ENCODE measurements at places on chromosomes 13 and 19.
A peak's percentile ranks its signal among the peaks of the same experiment; 100 is the strongest.

- DNase-seq, result no peak
Observed at GRCh38 chr13:47175172-47175866, 278.5 kb upstream of the HTR2A start.

DNA sequence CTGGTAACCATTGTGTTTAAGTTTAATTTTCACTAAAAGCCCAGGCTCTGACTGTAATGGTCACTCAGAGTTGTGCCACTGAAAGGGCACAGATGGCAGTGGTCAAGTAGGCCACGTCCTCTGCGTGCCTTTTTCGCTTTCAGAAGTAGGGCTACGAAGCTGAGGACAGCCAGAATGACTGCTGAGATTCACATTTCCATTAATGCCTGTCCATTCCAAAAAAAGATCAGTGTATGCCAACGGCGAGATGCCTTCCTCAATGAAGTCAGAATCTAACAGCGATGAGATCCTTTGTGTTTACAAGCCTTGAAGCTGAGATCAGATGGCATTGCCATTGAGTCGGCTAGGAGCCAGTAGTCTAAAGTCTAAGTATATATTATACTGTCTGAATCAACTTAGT is 311.3 kb downstream of the FGF14 start:
- DNase-seq, result no peak

DNA sequence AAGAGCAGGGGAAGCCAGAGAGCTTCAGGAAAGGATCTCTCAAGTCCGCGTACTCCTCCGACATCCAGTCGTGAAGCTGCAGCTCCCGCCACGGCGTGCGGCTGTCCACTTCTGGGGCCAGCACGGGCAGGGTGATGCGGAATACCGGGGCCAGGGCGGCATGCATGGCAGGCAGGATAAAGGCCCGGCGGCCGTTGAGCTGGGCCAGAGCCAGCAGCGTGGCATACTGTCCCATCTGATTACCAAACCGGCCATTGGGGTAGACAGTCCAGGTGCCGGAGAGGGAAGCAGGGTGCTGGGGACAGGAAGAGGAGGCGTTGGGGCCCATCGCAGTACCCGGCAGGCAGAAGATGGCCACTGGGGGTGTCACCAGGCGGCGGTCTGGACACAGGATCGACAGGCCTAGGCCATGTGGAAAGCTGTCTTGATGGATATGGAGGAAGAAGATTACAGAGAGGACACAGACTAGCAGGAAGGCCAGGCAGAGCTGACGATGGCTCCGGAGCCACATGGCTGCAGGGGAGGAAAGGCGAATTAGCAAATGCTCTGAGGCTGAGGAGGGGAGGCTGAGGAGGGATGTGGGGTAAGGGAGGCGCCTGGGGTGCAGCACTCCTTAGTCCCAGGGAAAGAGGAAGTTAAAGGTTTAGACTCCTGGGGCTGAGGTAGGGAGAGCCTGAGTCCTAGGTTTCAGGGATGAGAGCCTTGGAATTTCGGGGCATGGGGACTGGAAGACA is 1.5 kb downstream of the FUT1 start:
- no peak for DNase-seq

- DNase-seq, result no peak
Observed at GRCh38 chr13:88863116-88863515, 1191.9 kb downstream of the SLITRK5 start.

- peak; percentile 62 for DNase-seq
Observed at GRCh38 chr19:35347171-35347929, at the start of gene FFAR1. Gene FFAR1, plus strand, starts transcription at chr19:35347902. Its CDS starts 3,650 bp downstream, at chr19:35351552.

GRCh38 chr13:39375601-39376000 is 227.4 kb downstream of the LHFPL6 start:
- no peak for DNase-seq

DNA sequence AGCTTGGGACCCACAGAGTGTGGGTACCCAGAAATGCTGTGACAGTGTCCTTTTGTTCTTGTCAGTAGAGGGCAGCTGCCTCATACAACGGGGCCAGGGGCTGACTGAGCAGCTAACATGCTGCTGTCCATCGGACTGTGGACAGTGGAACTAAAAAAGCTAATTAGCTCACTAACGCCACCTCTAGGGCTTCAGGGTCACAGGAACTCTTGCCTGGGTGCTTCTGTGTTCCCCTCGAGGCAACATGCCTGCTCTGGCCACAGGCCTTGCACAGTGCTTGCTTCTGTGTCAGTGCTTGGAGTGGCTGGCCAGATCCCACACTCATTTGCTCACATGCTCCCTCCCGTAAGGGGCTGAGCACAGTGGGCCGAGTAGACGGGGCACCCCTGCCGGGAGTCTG is 377.0 kb downstream of the OLFM4 start:
- no peak for DNase-seq

DNA sequence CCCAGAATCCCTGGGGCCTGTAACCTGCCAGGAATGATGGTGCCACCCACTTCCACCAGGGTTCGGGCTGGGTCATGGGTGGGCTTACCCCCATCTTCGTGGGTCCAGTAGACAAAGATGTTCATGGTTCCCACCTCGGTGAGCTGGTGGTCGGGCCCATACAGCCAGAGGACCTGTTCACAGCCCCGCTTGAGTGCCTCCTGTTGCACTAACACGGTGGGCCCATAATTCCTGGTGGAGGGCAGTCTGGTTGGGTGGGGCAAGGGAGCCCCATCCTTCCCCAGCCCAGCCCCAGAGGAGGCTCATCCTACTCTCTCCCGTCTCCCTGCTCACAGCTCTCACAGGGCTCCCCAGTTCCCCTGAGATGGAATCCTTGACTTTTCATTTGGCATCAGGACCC is 13.7 kb downstream of the BCAT2 start:
- DNase-seq, result no peak

- no peak for DNase-seq
Observed at GRCh38 chr13:30058429-30058828, 208.0 kb upstream of the UBL3 start.

DNA sequence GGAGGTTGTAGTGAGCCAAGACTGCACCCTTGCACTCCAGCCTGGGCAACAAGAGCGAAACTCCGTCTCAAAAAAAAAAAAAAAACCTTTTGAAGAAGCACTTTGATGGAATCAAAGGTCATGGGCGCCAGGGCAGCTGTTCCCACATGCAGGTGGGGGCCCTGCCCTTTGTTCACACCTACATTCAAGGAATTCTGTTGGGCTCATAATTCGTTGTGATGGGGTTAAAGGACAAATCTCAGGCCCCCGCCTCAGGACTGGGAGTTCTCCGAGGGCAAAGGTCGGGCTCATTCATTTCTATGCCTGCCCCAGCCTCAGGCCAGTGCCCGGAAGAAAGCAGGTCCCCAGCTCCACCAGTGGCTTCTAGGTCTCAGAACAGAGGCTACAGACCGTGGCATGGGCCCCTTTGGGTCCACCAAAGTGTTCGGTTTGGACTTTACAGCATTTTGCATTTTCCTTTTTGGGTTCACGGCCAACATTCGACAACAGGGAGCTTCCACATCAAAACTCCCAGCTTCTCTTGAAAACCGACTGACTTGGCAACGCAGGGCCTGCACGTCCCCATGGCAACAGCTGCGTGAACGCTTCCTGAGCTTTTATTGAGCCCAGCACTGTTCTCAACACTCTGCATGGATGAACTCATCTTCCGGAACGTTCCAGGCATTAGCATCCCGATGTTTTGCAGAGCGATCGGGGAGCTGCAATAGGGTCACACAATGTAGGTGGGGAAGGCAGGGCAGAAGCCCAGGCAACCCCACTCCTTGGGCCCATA is 10.1 kb upstream of the GTF2F1 start:
- no peak for DNase-seq

GRCh38 chr13:111403266-111403665 is 82.8 kb downstream of the TEX29 start:
- no peak for DNase-seq

GRCh38 chr13:78161266-78161665 is 242.6 kb upstream of the EDNRB start:
- no peak for DNase-seq

DNA sequence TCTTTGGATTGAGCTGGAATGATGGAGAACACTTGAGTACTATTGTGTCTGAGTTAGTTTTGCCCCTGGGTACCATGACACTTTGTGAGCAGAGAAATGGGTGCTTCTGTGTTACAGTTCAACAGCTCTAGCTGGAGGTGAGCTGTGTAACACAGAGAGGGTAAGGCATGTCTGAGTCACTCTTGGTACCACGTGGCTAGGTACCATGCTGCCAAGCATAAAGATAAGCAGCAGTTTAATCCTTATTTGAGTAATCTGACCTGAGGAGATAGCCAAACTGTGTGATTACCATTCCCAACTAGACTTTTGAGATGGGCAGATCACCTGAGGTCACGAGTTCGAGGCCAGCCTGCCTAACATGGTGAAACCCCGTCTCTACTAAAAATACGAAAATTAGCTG is 122.0 kb downstream of the OLFM4 start:
- DNase-seq, result no peak

GRCh38 chr13:93227280-93227877 is 772 bp downstream of the GPC6 start:
- DNase-seq, result peak; percentile 79

GRCh38 chr19:2604747-2605329 is 97.7 kb downstream of the GNG7 start:
- peak; percentile 17 for DNase-seq

DNA sequence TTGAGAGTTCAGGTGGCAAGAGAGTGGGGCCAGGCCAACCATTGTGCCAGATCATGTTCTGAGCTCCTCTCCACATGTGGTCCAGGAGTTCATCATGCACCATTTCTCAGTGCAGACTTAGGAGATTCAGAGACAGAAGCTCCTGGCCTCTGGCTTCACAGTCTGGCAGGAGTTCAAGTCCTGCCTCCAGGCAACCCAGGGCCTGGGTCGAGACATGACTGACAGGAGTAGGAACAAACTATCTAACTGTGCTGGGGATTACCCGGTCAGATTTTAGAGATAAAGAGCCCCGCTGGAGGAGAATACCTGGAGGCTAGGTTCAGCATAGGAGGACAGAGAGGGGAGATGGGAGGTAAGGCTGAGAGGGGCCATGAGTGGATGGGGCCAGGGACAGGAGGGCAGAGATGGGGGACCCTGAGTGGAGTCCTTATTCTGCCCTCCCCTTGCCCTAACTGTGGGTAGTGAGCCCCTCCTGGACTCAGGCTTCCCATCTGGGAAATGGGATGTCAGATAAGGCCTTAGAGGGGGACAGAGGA is 906 bp upstream of the CYP4F11 start:
- DNase-seq, result no peak

- DNase-seq, result no peak
Observed at GRCh38 chr13:44219577-44220548, 153.8 kb upstream of the SERP2 start.

DNA sequence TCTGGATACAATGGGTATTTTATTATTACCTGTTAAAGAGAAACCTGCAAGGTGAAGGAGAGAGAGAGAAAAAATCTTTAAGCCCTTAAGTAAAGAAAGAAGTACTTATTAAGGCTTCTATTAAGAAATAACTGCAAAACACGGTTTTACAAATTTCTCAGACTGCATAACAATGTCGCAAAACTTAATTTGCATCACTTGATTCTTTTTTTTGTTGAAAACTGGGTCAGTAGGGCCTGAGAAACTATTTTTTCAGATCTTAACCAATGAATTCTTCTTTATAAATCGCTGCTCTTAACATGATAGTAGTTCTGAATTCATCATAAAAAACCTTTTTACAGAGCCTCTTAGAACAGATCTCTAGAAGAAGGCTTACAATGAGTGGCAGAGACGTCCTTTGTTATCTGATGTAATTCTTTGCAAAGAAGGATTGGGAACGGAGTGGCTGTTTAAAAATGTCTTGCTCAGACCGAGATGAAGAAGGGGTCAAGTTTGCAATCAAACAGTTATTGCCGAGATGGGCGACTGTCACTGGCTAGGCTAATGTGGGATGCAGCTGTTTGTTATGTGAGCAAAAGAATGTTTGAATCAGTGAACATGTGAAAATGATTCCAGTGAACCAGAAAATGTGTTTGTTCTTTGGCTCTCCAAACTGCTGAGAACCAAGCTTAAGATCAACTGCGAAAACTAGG is 76.3 kb downstream of the ZNF536 start:
- DNase-seq, result no peak

GRCh38 chr19:29484876-29485275 is 40.9 kb upstream of the VSTM2B start:
- peak; percentile 41 for DNase-seq

GRCh38 chr19:17751103-17751911 is at the start of gene FCHO1:
Gene FCHO1, plus strand, starts transcription at chr19:17751477. Its CDS starts 3,688 bp downstream, at chr19:17755165.
- peak; percentile 87 for DNase-seq

- DNase-seq, result no peak
Observed at GRCh38 chr13:46903748-46904147, 6.9 kb upstream of the HTR2A start.

GRCh38 chr19:7408251-7408650 is 59.5 kb downstream of the ARHGEF18 start:
- DNase-seq, result no peak

DNA sequence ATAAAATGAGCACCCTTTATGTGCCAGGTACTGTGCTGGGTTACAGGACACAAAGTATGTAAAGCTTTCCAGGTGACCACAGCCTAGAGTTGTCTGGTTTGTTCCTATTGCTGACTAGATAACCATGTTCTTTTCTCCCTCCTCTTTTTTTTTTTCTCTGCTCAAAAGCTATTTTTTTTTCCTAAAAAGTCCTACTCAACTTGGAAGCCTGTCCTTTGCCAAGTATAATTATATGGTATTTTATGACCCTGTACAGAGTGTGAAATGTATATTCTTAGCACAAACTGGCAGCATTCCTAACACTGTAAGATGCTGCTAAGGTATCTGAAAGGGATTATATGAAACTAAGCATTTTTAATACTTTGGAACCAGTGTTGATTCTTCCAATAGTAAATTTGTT is 171.0 kb downstream of the GPC6 start:
- no peak for DNase-seq

- no peak for DNase-seq
Observed at GRCh38 chr19:33535226-33535625, 13.6 kb upstream of the PEPD start.

- DNase-seq, result no peak
Observed at GRCh38 chr19:8569066-8569771, 8.0 kb downstream of the MYO1F start.

GRCh38 chr19:10262771-10263170 is 8.1 kb upstream of the ICAM1 start:
- no peak for DNase-seq

GRCh38 chr13:32047793-32048192 is 16.2 kb downstream of the FRY start:
- no peak for DNase-seq

DNA sequence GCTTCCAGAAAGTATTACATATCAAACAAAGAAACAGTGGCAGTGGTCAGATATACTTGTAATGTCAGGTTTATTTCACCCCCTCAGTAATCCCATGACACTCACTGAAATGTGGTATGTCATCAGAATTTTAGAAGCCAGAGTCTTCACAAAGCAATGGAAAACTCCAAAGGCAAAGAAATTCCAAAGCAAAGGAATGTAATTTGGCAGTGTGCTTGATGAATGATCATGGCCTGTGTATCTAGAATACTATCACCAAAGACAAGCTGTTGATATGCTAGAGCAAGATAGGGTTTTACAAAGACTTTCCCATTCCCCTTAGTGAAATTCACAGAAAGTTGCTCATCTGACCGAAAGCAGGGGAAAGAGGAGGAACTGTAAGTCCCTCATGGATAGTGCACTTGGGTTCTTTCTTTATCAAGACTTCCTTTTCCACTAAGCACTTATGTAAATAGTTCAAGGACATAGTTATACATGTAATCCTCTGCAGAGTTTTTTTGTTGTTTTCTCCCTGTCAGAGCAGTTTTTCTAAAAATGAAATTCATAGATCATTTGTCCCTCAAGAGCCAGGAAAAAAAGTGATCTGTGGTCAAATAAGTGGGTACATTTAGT is 243.4 kb downstream of the NHLRC3 start:
- DNase-seq, result no peak

- DNase-seq, result no peak
Observed at GRCh38 chr13:43872181-43872580, 7.4 kb downstream of the CCDC122 start.

- DNase-seq, result no peak
Observed at GRCh38 chr13:90293793-90294361, 1053.6 kb upstream of the MIR17HG start.

All from posterior vena cava (tissue), 2 donors.